ENCODE measurements at places on chromosomes 5 and 9.

GRCh38 chr5:76331126-76331525 is 72.0 kb upstream of the IQGAP2 start:
- no peak for DNase-seq

DNA sequence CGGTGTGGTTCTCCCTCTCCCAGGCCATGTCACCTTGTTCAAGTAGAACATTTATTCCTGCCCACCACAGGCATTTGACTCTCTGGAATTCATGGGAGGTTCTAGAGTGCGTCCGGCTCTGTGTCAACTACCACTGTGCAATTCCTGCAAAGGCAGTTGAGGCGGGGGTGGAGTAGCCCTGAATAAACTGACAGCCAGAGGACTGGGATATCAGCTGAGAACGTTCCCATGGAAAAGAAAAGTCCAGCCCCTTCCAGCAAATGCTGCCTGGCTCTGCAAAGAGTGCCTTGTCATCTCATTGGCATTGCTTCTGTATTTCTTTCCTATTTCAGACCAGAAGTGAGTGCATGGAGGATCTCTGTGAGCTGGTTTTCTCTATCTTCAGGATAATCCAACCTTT is 18.9 kb upstream of the MEGF9 start:
- no peak for DNase-seq

- no peak for DNase-seq
These were observed 84.8 kb upstream of the FAM169A start for GRCh38 chr5:74950836-74951515.

DNA sequence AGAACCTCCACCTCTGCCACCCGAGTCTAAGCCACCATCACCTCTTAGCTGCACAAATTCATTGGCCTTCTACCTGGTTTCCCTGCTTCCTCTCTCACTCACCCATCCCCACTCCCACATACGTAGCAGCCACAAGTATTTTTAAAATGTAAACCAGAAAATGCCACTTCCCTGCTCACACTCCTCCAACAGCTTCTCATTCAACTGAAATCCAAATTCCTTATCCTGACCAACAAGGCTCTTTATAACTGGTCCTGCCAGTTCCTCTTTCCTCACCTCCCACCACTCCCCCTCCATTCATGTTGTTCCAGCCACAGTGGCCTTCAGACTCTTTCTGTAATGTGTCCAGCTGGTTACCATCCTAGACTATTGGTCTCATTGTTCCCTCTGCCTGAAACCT is 25.0 kb upstream of the PALM2AKAP2 start:
- no peak for DNase-seq

DNA sequence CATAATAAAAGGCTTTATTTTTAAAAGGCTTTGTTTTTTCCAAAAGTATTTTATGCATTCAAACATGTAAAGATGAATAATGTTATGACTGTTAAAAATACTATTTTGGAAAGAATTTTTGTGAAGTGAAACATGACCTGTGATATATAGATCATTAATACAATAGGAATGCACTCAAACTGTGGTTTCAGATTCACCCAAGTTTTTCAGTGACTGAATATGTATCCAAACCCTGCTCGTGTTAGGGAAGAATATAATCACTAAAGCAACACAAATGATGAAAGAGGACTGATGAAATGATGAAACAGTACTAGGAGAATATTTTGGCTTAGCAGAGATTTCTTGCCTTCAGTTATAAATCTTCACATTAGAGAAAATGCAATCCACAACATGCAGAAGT is 278.0 kb downstream of the ADAMTS6 start:
- DNase-seq, result no peak

DNA sequence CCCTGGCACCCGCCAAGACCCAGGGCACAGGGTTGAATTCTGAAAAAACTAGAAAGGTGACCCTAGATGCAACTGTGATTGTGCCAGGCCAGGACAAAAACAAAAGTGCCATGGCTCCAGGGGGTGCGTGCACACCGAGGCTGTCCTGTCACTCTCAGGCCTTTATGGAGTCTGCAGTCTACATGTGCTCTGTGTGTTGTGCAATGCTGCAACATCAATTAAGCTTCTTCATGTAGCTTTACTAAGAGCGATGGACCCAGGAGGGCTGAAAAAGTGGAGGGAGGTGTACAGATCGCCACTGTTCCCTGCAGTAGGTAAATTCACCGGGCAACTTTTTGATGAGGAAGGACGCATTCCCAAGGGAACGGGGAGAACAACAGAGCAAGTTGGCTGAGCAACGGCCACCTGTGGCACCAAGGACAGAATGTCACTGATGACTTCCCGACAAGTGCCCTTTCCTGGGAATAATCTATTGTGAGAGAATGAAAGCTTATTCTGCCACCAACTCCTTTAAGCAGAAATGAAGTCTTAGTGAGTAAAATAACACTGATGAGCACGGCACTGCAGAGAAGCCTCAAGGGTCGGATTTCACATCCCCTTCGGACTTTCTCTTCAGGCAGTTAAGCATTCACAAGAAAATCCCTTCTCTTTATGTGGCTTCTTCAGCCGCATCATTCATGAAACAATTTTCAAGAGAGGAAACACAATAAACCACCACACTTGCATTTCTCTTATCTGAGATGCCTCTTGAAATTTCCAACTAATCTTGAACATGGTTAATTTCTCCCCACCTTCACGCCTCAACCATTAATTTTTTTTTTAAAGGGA is 149.6 kb downstream of the DROSHA start:
- DNase-seq, result peak; percentile 29

GRCh38 chr9:133754187-133754586 is 16.0 kb upstream of the SARDH start:
- DNase-seq, result no peak

GRCh38 chr5:178333821-178334481 is 101.3 kb upstream of the PHYKPL start:
- no peak for DNase-seq

- DNase-seq, result no peak
These were observed 168.1 kb upstream of the MAP3K1 start for GRCh38 chr5:56647099-56647850.

DNA sequence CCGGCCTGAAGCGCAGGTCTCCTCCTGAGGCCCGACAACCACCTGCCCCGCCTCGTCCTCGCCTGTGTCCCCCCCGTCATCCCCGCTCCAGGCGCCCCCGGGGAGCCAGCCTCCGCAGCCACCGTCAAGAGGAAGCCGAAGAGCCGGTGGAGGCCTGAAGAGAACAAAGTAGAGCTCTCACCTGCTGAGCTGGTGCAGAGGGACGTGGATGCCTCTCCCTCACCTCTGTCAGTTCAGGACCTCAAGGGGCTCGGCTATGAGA is 169.9 kb downstream of the HINT1 start:
- no peak for DNase-seq

- DNase-seq, result no peak
These were observed 597.3 kb upstream of the SGCD start for GRCh38 chr5:155729684-155730059.

- no peak for DNase-seq
These were observed 604.0 kb downstream of the ISL1 start for GRCh38 chr5:51987239-51987638.

- DNase-seq, result no peak
These were observed 212.1 kb downstream of the ARL15 start for GRCh38 chr5:54098267-54098666.

- no peak for DNase-seq
These were observed 162.6 kb downstream of the TAF11L14 start for GRCh38 chr5:17796757-17797396.

Measured in GM10248 (cell line).